NCI-H2171 (cell line): ENCODE measurements at places on chromosomes 1 and 21.
A peak's percentile ranks its signal among the peaks of the same experiment; 100 is the strongest.

GRCh38 chr1:8875216-8875861, 3.1 kb downstream of the ENO1 start:
- no peak for DNase-seq

DNA sequence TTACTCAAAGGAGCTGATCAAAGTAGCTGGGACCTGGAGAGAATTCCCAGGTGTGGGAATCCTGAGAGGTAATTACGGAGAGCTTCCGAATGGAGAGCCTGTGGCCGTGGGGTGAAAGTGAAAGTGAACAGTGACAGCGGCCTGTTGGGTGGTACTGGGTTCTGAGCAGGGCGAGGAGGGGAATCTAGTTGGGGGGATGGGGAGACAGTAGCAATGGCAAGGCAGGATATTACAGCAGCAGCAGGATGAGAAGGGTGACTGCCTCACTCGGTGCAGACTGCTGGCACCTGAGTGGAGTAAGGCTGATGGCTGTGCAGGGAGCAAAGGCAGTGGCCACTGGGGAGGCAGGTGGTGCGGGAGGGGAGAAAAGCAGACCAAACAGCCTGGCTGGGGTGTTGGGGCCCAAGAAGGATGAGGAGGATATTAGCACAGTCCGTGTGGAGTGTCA, 70.3 kb upstream of the PRDX6 start:
- DNase-seq: no peak

GRCh38 chr1:46244656-46245371, 2.7 kb upstream of the RAD54L start:
- peak; percentile 35 for DNase-seq

GRCh38 chr1:1132956-1133750, 17.3 kb upstream of the C1orf159 start:
- DNase-seq: no peak

DNA sequence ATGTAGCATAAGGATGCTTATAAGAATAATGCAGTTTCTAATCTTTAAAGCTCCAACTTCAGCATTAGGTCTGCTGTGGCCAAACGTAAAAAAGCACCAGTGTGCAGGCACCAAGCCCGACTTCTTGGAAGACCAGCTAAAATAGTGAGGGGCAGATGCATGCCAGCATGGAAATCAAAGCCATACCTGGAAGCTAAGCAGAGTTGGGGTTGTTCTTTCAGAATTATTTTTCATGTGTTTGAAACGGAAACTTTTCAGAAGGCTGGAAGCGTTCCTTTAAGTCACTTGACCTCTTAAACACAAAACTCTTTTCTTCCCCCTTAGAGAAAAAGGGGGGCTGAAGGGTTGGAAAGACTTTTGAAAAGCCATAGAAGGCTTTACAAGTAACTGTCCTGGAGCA, 329.2 kb upstream of the C1orf87 start:
- DNase-seq: no peak
